Activated CD4-positive, alpha-beta T cell treated with anti-CD3 and anti-CD28 coated beads, Interleukin-2, amount 50 U/mL, for 1 hour (primary cell): ENCODE measurements at places on chromosomes 5 and 9.

GRCh38 chr9:88691811-88692210 lies 156.8 kb downstream of the NXNL2 start:
- no peak for DNase-seq

DNA sequence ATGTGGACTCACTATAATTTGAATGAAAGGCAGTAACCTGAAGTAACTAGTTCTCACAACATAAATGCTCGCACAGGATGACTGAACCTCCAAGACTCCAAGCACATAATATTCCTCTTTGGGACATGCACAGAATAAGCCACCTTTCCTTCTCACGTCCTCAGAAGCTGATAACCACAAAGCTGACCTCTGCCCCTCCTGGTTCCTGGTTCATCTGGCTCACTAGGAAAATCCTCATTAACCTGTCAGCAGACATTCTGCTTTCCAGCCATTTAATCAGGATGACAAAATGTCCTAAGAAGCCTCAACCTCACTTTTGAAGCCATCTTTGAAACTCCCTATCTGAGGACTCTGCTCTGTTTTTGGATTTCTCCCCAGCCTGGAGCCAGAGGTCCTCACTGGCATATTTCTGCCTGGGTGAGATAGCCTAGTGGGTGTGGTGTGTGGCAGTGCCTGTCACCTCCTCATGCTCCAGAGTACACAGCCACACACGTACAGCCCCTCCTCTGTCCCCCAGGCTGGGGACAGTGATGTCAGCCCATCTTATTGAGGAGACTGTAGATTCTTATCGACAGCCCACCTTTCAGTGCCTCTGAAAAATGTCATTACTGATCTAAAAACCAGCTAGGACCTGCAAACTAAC lies 10.3 kb downstream of the ANKH start:
- no peak for DNase-seq

GRCh38 chr9:70477907-70478480 lies 63.5 kb upstream of the KLF9 start:
- DNase-seq = no peak

DNA sequence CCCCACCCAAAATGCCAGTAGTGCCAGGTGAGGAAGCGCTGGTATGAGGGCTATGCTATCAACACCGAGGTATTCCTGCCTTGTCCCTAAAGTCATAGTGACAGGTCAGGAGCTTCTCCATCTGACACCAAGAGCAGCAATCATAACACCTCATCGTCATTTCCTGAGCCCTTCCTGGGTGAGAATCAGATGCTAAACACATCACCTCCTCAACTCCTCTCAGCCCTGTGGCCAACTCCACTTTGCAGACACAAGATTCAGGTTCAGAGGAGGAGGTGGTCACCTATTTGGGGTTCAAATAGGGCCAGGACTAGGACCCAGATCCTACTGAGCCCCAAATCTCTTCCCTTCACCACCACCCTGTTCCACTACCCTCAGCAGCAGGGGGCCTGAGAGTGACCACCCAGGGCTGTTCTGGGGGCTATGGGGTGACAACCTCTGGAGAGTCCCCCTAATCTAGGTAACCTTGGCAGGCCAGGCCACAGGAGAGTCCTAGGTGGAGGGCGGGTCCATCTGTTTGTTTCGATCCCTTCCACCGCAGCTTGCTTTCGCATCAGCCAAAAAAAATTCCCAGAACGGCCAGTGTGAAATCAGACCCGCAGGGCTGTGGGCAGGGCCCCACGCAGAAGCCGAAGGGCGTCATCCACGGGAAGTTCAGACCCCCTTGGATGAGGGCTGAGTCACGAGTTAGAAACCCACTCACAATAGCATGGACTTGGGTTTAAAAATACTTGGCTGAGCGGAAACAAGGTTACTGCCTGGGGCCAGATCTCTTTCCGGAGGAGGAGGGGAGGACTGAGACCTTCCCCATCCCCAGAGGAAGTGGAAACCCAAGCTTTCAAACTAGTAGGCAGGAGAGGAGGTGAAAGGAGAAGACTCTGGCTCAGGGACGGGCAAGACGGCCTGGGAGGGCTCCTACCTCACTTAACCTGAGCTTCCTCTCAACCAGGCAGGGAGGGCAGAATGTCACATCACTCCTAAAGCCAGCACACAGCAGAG lies 8.7 kb downstream of the STK10 start:
- peak; percentile 33 for DNase-seq

- no peak for DNase-seq
These were observed 53.7 kb downstream of the RICTOR start for GRCh38 chr5:39020458-39020857.

DNA sequence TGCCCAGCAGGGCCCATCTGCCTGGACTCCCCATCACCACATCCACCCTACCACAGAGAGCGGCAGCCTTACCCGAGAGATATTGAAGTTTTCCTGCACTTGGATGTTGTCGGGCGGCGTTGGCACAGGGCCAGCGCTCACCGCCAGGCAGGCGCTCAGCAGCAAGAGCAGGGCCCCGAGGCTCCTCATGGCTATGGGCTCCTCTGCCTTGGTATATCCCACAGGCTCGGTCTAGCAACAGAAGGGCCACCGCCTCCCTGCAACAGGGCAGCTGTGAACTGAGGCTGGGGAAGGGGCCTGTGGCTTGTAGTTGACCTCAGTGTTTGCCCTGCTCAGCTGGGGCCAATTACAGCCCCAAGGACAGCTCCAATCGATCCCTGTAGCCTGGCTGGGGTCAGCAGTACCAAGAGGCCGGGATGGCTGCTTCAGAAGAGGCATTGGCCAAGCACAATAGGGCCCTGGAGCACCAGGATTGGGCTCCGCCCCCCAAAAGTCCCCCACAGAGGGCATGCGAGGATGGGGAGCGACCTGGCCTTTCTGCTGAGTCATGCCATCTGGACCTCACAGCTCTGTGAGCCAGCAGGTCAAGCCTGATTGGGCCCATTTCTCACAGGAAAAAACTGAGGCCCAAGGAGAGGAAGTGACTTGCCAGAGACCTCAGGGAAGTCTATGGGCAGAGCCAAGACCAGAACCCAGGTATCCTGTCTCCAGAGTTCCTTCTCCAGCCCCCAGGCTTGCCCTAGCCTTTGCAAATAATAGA lies at the start of gene AMBP:
Gene AMBP (minus strand): TSS at position 280 of the 760 bp plus-strand sequence. CDS start 91 bp downstream, at position 189.
- no peak for DNase-seq

GRCh38 chr5:111582993-111583601 lies 70.8 kb upstream of the STARD4 start:
- no peak for DNase-seq

- DNase-seq = peak; percentile 6
These were observed 99.3 kb downstream of the ACTBL2 start for GRCh38 chr5:57383093-57383861.

DNA sequence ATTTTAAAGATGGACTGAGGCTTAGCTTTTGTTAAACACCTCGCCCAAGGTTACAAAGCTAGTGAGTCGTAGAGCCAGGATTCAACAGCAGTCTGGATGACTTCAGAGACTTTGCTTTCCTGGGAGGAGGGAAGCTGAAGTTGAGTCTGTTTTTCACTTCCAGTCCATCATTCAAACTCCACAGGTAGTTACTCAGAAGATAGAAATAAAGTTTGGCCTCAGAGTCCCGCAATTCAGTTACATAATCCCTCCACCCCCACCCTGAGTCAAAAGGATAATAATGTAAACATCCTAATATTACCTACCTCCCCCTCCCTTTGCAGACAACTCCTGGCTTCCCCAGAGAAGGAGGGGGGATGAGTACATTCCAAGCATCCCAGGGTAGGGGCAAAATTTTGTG lies 8.1 kb downstream of the HBEGF start:
- DNase-seq = no peak

DNA sequence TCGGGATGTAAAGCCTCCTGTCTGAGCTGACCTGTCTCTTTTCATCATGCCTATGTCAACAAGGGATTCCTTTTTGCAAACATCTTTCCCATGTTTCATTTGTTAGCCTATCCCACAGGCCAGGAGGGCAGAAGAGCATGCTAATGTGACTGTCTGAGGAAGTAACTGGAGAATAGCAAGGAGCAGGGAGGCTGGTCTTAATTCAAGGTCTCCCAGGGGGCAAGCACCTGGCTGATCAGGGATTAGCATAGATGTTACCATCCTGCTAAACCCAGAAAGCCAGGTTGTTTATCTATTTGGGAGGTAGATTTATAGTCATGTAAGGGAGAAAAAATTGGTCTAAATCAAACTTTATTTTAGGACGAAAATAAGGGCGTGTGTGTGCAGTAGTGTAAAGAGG lies 36.7 kb upstream of the MAP1B start:
- DNase-seq = no peak

- no peak for DNase-seq
These were observed 4.0 kb upstream of the LRRC70 start for GRCh38 chr5:62574599-62574998.

DNA sequence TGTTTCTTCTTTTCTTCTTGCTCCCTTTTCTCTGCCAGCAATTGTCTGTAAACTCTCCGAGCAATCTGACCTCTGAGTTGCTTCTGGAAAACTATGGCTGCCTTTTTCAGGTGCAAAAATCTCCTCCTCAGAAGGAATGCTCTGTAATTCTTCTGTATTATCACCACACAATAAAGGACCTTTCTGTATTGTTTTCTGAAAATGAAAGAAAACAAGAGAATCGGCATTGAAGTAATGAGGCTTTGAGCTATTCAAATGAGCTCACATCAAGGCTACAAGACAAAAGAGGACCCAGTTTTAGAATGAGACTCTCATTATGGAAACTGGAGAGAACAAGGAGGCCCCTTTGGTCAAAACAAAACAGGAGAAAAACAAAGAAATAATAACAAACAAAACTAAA lies 86.2 kb upstream of the RETREG1 start:
- DNase-seq = no peak

DNA sequence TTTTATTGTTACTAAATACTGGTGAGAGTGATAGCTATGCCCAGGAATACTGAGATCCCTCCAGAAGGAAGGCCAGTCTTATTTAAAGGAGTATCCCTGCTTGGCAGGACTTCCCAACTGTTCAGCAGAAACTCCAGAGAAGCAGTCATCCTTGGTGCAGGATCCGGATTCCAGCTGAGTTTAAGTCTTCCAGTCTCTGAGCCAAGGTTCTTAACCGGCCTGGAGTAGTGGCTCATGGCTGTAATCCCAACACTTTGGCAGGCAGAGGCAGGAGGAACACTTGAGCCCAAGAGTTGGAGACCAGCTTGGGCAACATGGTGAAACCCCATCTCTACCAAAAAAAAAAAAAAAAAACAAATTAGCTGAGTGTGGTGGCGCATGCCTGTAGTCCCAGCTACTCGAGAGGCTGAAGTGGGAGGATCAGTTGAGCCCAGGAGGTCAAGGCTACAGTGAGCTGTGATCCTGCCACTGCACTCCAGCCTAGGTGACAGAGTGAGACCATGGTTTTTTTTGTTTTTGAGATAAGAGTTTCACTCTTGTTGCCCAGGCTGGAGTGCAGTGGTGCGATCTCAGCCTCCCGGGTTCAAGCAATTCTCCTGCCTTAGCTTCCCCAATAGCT lies 7.6 kb downstream of the NAIF1 start:
- no peak for DNase-seq

- DNase-seq = no peak
These were observed 53.7 kb downstream of the ZNF462 start for GRCh38 chr9:106916466-106917235.

- no peak for DNase-seq
These were observed 348.1 kb upstream of the SGCD start for GRCh38 chr5:155978850-155979249.
